Mucosa of gallbladder (tissue), 1 donor: ENCODE measurements at places on chromosomes 13 and 19.

DNA sequence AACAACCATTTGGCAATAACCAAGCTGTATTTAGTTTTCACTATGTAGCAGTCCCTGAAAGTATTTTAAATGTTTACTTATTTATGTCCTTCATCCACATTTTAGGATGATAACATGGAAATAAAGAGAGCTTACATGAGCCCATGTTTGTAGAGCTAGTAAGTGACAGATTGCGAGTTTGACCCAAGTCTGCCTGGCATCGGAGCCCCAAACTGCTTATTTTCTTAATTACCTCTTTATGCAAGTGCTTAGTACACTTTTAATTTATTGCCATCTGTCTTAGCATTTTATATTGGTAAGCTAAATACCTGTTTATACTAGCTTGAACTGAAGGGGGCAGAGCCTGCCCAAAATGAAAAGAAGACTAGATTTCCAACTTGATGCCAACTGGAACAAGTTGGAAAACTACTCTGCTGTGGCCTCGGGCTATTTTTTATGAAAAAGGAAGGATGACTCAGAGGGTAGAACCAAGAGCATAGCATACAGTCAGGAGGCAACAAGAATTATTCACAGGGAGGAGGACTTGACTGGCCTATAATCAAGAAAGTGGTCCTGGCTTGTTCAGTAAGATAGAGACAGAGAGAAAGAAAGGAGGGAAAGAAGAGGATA is 150.2 kb downstream of the NDFIP2 start:
- peak; percentile 13 for DNase-seq

- no peak for DNase-seq
Measured at GRCh38 chr13:44359983-44360375, 13.6 kb upstream of the SERP2 start.

DNA sequence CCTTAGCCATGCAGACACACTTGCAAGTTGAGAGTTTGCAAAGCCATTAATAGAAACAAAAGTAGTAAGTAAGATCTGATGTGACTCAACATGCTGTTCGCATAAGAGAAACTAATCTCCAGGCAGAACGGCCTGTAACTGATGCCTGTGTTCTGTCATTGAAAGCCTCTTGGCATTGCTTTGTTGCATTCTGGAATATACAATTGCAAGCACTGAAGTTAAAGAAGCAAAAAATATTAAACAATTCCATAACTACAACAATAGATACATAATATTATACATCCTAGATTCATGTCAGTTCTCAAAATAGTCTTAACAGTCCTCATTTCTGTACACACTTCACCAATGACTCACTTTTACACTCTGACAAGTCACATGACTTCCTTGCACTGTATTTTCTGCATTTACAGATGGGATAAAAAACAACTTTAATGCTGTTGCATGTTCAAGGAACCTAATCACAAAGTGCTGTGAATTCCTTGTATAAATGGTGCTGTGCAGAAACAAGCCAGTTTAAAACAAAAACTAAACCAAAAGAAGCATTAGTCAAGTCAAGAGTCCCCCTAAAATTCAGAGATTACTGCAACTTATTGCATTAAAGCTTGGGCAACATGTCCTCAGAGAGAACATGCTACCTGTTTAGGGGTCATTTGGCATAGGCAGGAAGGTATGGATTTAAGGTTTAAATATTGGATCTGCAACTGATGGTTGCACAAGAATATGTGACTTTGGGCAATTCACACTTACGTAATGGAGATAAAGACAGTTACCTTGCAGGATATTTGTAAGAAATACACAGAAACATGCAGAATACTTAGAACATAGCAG is 79.5 kb upstream of the SERP2 start:
- DNase-seq, result no peak

GRCh38 chr13:43979492-43979891 is 99.8 kb downstream of the LACC1 start:
- no peak for DNase-seq

DNA sequence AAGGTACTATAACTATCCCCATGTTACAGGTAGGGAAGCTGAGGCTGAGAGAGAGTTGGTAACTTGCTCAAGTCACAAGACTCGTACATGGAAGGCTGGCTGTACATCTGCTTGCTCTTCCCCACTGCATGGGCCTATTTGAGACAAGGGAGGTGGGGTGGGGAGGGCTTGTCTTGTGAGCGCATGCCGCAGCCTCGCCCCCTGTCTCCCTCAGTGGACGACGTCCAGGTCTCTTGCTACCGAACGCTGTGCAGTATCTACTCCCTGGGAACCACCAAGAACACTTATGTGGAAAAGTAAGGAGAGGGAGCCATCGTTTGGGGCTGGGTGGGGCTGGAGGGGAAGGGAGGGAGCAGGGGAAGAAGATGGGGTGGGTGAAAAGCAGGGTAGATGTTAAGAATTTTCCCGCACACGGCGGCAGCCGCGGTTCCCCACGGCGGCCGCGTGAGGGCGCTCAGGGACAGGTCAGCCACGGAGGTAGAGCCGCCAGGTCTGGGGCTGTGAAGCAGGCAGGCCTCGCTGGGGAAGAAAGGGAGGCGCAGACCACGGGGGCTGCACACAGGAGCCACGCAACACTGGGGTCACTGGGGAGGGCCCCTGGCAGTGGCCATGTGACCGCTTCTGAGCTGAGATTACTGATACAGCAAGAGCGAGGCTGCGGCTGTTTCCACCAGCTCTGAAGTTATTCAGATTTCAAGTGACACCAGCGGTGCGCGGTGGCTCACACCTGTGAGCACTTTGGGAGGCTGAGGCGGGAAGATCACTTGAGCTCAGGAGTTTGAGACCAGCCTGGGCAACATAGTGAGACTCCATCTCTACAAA is 81.5 kb downstream of the RYR1 start:
- peak; percentile 61 for DNase-seq

GRCh38 chr19:40539070-40539469 is 37.6 kb upstream of the SHKBP1 start:
- no peak for DNase-seq

- DNase-seq, result no peak
Measured at GRCh38 chr13:95155504-95155903, 145.7 kb downstream of the ABCC4 start.

DNA sequence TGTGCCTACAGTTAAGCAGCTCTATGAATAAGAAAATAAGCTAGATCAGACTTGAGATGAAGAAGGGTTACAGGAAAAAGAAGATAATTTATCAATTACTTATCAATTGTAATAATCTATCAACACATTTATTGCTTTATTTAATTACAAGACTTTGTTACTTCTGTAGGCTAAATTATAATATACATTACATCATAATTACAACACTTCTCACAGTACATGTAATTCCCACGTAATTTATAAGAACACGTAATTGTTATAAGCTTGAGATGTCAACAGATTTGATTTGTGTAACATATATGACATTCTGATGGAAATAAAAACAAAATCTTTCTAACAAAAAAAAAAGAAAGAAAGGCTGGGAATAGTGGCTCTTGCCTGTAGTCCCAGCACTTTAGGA is 36.8 kb downstream of the NEK5 start:
- no peak for DNase-seq

DNA sequence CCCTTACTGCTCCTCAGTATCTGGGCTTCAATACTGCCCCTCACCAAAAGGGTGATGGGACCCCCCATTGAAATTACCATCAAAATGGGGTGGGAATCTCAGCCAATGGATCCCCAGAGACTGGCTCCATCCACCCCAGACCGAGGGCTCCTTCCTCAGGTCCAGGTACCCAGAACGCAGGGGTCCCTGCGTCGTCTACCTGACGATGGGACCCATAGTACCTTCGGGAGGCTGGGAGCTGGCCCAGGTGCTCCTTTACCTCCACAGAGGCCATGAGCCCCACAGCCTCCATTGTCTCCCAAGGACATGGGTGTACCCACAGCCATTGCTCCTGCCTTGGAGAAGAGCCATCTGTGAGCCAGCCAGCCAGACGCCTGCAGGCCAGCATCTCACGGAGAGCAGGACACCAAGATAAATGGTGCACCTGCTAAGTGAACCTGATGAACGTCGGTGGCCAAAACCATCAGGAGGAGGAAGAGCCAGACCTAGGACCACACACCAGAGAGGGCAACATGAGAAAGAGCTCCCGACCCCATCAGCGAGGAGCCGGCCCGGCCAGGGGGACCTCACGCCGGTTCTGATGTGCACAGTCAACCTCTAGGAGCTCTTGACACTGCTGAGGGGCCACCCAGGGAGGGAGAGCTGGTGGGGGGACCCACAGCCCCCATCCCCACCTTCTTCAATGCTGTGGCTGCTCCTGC is 156.8 kb upstream of the SOX1 start:
- DNase-seq, result peak; percentile 9

- no peak for DNase-seq
Measured at GRCh38 chr13:48311223-48311622, 7.7 kb downstream of the RB1 start.

DNA sequence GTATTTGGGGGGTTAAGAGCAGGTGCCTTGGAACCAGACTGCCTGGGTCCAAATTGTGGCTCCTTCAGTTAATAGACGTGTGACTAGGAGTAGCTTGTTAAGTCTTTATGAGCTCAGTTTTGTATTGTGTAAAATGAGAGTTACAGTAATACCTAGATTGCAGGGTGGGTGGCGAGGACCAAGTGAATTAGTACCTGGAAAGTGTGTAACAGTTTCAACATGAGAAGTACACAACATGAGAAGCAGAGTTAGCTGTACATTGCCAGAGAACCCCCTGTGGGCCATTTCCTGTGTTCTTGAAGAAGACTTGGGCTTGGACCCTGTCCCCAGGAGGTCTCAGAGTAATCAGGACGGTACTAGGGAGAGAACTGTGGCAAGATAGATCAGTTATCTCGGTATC is 36.8 kb downstream of the PPP2R1A start:
- no peak for DNase-seq

GRCh38 chr19:38736413-38737280 is 7.6 kb downstream of the CAPN12 start:
- peak; percentile 85 for DNase-seq

DNA sequence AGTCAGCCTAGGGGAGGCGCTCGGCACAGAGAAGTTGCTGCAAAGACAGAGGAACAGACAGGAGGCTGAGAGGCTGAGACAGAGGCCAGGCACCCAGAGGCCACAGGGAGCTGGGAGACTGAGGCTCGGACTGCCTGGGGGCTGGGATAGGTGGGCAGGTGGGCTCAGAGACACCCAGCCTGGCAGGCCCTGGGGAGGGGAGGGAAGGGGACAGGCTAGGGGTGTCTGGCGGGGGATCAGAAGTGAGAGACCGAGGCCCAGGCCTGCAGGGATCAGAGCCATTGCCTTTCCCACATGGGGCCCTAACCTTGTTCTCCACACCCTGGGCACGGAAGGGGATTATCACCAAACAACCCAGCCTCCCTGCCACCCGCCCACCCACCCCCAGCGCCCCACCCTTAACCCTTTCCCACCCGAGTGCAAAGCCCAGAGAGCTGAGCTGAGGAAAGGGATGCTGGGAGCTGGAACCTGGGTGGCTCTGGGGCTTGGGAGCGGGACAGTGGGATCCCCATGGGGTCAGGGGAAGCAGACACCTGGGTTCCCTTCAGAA is 1.3 kb downstream of the NTN5 start:
- no peak for DNase-seq

DNA sequence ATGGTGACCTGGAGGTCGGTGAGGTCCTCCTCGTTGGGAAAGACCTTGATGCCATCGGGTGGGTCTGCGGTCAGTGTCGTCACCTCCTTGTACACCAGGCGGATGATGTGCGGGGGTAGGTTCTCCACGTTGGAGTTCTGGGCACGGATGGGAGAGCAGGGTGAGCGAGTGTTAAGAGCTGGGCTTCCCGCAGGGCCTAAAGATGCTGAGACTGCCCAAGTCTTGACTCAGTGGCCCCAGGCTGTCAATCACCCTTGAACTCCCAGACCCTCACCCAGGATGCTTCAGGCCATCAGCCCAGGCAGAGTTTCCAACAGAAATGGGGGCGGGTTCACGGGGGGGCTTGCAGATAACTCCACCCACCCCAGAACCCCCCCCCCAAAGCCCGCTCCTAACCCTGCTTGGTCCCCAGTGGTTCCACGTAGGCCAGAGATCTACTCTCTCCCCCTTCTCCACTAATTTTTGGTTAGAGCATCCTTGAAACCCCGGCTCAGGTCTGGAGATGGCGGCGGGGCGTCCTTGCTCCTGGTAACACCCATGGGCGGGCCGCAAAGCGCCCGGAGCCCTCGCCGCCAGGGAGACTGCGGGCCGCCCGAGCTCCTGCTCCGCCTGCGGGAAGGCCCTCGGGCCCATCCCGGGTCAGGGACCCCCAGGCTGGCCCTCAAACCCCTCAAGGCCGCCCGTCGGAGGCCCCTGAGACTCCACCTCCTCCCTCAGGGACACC is 600 bp downstream of the UBE2S start:
- no peak for DNase-seq

GRCh38 chr13:59086147-59086546 is 1077.6 kb downstream of the DIAPH3 start:
- no peak for DNase-seq

DNA sequence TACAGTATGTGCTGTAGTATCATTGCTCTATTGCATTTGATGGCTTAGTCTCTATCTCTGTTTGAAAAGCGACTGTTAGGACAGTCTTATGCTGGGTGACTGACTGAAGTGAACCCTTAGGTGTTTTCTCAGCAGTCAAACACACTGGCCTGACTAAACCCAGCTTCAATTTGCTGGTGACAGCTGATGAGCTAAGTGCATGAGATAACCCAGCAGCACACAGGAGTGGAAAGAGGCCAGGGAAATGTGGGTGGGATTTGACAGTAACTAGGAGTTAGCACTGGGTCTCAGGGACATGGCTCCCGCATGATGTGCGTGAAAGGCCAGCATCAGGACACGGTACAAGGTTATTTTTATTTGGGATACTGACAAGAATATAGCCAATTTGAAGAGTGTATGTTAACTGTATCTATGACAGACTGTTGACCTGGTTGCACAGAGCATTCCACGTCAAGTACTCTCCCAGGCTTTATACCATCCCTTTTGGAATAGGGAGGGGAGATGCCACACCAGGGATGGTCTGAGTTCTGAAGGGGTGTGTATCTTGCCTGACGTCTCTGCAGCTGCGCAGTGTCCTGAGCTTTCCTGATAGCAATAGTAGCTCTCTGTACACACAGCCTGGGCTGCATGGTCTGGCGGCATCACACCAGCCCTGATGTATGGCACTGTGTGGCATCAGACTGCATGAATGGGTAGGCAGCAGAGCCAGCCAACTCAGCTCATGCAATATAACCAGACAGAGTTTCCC is 144.8 kb downstream of the FLT1 start:
- DNase-seq, result no peak

DNA sequence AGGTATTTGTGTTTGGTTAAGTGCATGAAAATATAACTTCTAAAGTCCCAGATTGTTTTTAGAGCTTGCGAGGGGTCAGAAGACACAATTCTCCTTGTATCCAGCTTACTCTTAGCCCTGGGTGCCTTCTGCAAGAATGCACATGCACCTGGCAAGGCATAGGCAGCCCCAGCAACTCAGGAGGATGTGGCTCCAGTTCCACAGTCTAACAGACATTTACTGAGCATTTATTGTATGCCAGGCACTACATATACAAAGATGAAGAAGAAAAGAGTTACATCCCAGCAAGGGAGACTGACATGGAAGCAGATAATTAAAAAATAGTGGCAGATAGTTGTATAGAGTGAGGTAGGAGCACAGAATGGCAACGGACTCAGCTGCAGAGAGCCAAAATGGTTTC is 101.1 kb upstream of the FRY start:
- DNase-seq, result no peak

GRCh38 chr19:47005873-47006272 is 13.8 kb upstream of the NPAS1 start:
- peak; percentile 50 for DNase-seq
